ENCODE measurements at places on chromosomes 1 and 21.

- DNase-seq = no peak
Measured at GRCh38 chr21:19458295-19458694, 1054.7 kb upstream of the TMPRSS15 start.

DNA sequence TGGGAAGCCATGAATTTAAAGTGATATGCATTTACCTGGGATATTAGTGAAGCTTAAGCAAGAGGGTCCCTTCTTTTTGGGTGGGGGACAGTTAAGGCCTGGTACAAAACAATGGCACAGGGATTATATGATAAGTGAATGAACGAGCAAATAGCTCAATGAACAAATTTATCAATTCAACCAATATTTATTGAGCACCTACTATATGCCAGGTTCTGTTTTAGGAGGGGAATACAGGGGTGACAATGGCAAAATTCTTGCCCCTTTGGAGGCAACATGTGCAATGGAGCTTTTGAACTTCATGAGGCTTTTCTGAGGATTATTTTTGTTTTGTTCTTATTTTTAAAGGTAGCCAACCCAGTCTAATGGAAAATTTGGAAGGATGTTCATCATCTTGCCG lies 68.2 kb downstream of the FOXD2 start:
- no peak for DNase-seq

- no peak for DNase-seq
Measured at GRCh38 chr1:110012100-110012780, 22.2 kb upstream of the STRIP1 start.

- no peak for DNase-seq
Measured at GRCh38 chr1:180255536-180256340, 25.7 kb downstream of the LHX4 start.

DNA sequence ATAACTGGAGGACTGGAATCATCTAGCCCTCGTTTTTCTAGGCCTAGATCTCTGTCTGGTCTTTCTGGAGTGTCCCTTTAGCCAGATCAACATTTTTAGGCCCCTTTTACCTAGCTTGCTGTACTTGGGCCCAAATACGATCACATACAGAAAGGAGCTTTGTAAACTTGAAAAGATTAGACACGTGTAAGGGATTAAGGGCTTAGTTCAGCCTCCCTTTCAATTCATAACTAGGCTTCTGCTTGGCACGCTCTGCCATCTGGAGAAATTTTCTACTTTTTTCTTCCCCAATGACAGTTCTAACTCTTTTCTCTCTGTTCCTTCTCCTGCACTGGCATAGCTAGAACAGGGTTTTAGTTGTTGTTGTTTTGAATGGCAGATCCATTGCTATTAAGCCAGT lies 153.3 kb upstream of the BEND5 start:
- DNase-seq = no peak

DNA sequence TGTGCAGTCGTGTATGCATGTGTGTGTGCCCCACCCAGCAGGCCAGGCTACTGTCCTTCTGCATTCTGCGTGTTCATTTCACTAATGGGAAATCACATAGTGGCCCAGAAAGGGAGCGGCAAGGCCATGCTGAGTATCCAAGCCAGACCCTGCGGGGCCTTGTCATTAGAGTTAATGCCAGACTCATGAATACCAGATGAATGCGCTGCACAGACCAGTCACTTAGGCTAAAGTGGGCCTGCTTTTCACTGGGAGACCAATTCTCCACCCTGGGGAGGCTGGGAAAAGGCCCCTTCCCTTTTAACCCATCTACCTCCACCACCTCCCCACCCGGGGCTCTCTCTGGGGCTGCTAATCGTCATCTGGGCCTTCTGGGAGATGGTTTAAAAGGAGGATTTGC lies 17.0 kb upstream of the GRIK3 start:
- DNase-seq = no peak

- no peak for DNase-seq
Measured at GRCh38 chr1:198860371-198860770, 221.5 kb downstream of the PTPRC start.

GRCh38 chr1:111980686-111981085 lies 8.8 kb downstream of the KCND3 start:
- no peak for DNase-seq

DNA sequence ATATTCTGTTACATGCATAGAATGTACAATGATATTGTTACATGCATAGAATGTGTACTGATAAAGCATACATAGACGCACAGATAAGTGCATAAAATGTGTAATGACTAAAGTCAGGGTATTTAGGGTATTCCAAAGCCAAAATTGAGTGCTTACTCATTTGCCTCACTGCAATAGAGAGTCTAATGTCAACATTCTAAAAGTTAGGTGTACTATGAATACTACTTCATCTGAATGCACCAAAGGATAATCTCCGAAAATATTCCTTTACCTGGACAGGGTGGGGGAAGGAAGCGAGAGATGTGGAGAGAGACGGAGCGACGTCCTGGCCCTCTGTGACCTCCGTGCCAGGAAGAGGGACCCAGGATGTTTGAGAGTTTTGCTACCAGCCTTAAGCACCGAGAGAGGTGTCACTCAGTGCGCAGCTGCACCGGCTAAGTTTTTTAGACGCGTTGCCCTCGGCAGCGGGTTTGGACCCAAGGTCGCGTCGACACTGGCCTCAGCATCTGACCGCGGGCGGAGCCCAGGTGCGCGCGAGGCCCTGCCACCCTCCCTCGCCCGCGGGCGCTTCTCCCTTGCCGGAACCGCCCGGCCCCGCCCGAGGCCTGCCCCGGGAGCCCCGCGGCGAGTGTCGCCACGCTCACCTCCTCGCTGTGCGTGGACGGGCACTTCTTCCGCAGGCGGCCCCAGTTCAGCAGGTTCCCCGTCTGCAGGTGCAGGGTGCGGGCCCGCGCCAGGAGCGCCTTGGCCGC lies 660 bp downstream of the GCLM start:
- DNase-seq = peak; percentile 27

GRCh38 chr1:60126723-60127122 lies 53.2 kb upstream of the C1orf87 start:
- DNase-seq = no peak

DNA sequence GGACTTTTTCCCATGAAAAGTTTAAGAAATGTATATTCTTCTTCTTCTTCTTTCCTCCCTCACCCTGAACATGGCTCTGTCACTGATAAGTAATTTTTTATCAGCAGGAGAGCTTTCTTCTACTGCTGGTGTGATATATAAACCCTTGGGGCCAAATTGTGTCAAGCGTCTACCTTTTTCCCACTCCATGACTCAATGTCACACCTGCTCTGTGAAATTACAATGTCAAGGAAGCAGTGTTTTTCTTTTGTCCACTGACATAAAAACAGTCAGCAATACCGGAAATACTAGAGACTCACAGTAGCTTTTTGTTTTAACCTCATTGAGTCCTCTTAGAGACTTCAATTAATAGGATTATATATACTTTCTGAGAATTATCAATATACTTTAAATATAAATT lies 416.2 kb upstream of the ADGRL4 start:
- no peak for DNase-seq

DNA sequence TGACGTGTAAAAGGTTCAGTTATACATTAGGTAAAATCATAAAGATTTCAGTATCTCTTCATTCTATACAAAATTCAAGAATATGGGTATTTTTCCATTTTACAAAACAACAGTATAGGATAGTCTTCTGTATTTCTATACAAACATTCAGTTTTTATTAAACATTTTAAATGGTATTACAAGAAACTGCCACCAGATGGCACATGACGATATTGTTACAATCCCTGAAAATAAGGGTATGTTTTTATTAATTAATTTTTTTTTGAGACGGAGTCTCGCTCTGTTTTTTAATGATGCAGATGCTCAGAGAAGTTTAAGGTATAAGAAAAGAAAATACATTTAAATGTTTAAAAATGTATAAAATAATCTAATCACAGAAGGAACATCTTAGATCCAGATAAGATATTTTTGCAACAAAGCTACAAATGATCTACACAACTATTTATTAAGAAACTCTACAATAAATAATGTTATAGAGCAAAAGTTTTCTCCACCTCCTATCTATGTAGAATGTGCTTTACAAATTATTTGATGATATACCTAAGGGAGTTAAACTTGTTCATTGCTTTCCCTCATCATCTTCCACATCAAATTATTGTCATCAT lies 23.5 kb upstream of the RSBN1 start:
- DNase-seq = peak; percentile 17

DNA sequence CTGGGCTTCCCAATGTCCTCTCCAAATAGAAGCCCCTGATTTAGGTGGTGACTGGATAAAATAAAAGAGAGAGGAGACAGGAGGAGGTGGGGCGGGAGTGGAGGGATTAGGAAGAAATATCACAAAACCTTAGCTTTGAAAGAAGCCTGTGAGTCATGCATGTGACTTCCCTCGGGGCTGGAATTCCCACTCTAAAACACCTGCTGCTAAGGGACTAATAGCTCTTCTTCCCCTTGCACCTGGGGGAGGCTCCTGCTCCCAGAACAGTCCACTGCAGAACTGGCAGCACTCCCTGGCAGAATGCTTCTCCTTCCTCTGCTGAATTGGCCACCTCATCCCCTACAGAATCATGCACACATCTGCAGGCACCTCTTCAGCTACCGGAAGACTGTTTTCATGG lies 207.2 kb downstream of the ATG4C start:
- no peak for DNase-seq

- no peak for DNase-seq
Measured at GRCh38 chr1:1304331-1305299, 3.1 kb downstream of the ACAP3 start.

- DNase-seq = no peak
Measured at GRCh38 chr1:213385806-213386324, 334.8 kb downstream of the RPS6KC1 start.

DNA sequence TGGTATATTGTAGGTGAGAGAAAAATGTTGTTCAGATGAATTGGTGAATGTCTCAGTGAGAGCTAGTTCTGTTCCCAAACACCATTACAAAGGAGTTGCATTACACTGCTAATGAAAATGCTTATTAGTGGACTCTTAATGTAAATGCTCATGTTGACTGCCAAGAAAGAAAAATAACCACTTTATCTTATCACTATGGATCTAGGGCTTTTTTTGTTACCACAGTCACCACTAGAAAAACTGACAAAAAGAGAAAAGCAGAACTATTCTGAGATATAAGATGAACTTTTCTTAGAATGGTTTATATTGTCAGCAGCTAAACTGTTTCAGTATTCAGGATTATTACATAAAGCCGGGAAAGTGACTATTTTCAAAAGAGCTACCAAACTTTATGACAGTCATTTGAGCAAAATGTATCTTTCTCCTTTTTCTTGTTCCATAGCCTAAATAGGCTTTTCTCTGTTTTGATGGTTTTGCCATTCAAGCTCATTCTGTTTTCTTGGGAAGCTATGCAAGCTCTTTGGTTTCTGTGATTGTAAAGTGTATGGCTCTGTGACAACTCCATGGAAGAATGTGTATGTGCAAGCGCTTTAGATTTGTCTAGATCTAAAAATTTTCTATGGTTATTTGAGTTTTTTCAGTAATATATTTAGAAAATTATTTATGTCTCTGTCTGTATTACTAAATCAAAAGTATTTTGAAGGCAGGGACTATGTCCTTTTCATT lies 64.2 kb upstream of the DPH5 start:
- no peak for DNase-seq

DNA sequence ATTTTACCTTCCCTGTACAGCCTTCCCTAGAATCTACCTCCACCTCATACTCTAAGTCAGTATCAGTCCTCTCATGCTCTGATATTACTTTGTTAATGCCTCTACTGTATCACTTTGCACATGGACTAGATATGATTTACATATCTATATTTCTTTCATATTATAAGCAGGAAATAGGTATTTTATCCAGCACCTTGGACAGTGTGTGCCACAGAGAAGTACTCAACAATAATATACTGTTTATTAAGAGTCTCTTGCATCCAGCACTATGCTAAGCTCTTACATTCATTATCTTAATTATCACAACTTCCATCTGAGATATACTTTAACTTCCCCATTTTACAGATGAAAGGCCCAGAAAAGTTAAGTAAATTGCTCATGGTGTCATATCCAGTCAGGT lies 247.9 kb upstream of the DAB1 start:
- DNase-seq = no peak

Measured in stimulated activated CD4-positive, alpha-beta T cell treated with anti-CD3 and anti-CD28 coated beads, Interleukin-2, amount 100 ng/mL, for 48 hours (primary cell).